Left ventricle myocardium inferior (tissue), 1 donor: ENCODE measurements at places on chromosomes 5 and 9.

DNA sequence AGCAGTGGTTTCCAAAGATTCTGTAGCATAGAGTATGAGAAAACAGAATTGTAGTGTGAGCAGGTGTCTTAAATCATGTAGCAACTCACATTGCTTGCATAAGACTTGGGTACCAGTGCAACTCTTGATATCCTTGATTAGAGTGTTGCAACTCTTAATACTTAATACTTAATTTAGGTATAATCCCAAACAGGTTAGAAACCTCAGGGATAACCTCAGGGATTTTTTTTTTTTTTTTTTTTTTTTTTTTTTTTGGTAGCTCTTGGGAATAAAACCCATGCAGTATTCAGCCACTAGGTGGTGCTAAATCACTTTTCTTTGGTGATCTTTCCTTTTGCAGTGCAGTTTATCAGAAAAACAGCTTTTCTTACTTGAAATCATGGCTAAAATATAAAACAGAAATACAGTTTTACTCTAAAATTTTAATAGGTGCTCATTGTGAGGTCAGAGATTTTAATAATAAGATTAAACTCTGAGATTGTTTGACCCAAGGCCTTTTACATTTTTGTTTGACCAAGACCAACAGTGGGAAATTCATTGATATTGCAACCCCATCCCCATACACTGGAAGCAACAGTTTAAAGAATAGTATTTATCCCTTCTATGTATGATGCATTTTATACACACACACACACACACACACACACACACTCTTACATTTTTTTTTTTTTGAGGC, 55.3 kb downstream of the ERAP1 start:
- DNase-seq: no peak

GRCh38 chr5:115551415-115551814, 6.8 kb upstream of the FEM1C start:
- no peak for DNase-seq

DNA sequence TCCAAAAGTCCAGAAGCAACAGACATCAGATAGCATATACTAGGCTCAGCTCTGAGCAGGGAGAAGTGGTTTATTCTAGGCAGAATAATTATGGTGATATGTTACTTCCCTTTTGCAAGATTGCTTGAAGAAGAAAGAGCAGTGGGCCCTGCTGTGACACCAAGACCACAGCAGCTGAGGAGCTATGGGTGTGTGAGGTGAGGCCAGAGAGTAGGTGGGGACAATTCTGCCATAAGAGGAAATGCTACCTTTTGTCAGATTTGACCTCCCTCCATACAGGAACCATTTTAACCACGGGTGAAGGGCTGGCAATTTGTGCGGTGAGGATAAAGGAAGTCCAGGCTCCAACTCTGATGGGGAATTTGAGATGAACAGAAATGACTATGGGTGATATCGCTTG, 51.3 kb downstream of the TNFSF15 start:
- no peak for DNase-seq

GRCh38 chr5:116382032-116382873, 192.4 kb downstream of the SEMA6A start:
- DNase-seq: no peak

DNA sequence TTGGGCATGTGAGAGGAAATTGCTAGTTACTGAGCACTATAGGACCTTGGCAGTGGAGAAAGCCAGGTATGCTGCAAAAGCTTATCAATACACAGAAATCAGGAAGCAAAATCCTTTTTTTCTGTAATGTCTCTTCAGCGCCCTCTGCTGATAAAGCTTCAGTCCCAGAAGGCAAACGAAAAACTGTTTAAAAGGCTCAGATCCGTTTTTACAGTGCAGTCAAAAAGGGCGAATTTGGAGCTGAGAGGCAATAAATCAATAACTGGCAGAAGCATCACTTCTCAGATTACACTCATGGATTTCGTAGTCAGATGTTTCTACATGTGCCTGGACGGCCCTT, 1.1 kb upstream of the MAN2A1 start:
- DNase-seq: no peak

DNA sequence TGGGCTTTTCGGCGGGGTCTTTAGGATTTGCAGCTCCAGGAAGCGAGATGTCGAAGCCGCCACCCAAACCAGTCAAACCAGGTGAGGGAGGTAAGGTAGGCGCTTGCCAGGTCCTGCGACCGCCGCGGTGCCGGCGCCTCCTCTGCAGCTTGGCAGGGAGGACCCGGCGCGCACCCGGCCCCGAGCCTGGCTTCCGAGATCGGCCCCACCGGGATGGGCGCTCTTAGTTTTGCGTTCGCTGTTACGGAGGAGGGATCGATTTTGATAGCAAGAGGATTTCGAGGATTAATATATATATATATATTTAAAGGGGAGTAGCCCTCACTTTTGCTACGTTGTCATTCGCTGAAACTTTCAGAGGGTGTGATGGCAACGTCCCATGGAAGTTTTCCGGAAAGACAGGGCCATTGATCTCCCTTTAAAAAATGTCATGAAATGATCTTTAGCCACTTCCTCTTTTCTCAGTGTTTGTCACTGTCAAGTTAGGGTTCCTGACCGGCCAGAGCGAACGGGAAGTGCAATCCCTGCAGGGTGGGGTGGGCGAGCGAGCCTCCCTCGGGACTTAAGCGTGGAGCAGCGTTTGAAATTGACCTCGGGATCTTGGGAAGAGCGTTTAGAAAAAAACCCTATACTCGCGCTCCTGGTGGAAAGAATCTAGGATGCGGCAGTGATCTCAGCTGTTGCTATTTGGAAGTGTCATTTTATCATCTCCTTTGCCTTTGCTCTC, 495 bp downstream of the OSTF1 start:
- peak; percentile 74 for DNase-seq

DNA sequence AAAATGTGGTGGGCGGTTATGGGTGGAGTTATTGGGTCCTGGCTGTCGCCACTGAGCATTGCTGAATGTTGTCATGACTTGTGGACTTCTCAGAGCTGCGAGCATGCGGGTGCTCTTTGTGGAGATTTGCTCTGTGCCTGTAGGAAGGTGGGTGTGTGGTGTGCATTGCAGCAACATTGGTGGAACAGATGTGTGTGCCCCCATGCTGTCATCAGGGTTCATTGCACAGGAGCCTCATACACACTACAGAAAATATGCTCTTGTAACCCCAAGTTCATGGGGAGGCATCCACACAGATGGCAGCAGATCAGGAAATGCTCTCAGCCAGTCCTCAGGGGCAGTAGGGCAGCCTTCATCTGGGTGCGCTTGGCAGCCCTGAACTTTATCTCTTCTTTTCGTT, 55.9 kb upstream of the PHF2 start:
- no peak for DNase-seq

- DNase-seq: no peak
These were observed 85.0 kb upstream of the IRX4 start for GRCh38 chr5:1967736-1968135.

GRCh38 chr5:14218480-14218879, 75.3 kb downstream of the TRIO start:
- DNase-seq: no peak

DNA sequence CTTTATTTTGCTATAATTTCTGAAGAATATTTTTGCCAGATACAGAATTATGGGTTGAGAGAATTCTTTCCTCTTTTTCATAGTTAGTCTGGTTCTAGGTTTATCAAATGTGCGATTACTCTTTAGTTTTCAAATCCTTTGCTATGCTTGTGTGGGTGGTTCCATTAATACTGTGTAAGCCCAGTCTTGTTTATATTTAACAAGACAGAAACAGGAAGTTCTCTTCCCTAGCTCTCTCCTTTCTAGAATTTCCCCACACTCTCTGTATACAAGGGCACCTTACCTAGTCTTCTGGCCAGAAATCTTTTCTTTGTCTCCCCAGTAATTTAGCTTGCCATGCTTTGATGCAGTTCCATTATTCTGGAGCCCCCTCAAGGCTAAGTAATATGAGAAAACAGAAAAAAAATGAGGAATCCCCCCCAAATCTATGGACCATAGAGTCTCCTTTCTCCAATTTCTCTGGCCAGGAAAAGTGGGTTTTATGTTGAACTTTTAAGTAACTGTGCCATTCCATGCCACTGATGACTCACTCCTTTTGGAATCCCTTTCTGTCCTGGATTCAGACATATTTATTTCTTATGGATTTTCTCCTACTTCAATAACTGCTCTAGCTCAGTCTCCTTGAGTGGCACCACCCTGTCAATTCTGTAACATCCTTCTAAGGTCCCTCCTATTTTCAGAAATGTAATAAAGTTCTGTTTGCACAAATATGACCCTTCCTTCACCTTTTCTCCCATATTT, 1714.1 kb downstream of the EFNA5 start:
- no peak for DNase-seq

- DNase-seq: no peak
These were observed 551.9 kb downstream of the BNC2 start for GRCh38 chr9:16318516-16319060.

GRCh38 chr5:37757980-37758582, 81.8 kb downstream of the GDNF start:
- DNase-seq: no peak

- DNase-seq: no peak
These were observed 148.1 kb downstream of the ACTBL2 start for GRCh38 chr5:57334475-57334874.

DNA sequence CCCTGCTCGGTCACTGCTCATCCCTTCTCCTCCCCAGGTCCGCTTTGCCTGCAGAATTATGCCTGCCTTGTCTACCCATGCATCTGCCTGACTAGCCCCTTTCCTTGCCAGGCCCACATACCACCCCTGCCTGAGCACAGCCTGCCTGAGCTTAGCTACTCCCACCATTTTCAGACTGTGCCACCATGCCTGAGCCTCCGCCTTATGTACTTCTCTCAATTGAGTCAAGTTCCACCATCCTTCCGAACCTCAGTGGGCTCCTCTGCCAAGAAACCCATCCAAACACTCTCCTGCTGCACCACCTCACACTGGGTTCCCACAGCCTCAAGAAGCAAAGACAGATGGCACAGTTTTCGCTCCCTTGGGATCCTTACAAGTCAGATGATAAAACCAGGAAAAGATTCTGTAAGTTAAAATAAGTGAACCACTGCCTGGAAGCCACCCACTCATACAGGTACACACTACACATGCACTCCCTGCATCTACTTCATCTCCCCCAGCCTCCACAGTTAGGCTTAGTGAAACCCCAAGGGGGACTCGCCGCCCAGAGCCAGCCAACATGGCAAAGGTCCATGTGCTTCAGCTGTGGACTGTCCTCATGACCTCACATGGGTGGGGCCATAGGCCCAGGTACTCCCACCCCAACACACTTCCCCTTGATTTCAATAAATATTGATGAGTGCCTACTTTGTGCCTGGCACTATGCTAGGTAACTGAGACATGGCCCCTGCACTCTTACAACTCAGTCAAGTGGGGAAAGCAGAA, 23.1 kb downstream of the P4HA2 start:
- no peak for DNase-seq

DNA sequence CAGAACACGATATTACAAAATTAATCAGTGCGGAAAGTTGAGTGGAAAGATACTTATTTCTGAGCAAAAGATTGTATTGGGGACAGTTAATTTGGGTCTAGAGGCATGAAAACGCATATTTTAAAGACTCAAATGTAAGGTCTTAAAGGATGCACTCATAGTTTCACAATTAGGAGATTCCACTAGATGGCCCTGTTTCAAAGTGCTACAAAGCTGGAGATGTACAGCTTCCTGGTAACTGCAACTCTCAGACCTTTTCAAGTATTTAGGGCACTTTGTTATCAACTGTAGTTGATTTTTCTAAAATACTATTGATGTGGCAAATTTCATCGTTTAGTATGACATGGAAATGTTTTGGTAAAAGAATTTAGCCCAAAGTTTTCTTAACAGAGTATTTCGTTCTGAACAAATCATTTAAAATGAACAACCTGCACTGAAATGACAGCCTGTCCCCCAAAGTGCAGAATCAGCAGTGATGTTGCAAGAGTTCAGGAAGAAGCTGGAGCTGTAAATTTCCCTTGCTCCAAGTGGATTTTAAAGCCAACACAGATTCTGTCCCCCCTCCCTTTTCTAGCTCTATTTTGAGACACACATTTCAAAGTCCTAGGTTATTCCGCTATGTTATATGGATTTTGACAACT, 16.2 kb upstream of the NDUFB6 start:
- DNase-seq: no peak

- DNase-seq: peak; percentile 76
These were observed at the start of gene RAPGEF1 for GRCh38 chr9:131739959-131740648. RAPGEF1 (minus strand) TSS chr9:131740076; CDS start chr9:131739830, 246 bp downstream.

DNA sequence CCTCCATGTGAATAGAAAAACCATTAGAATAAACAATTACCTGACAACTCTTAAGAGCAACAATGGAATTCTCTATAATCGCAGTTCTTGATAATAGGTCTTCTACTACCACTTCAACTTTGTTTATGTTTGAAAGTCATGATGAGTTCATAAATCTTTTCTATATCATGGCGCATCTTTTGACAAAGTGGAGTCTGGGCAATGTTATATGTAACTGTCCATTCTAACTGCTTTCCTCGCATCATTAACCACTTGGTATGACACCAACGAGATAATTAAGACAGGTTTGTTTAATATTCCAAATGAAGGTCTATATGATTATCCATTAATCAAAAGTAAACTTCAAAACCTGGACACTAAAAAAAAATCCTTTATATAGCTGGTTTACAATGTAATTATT, 272.0 kb downstream of the DENND1A start:
- DNase-seq: no peak

- peak; percentile 56 for DNase-seq
These were observed 219.2 kb downstream of the AGTPBP1 start for GRCh38 chr9:85522459-85523092.

DNA sequence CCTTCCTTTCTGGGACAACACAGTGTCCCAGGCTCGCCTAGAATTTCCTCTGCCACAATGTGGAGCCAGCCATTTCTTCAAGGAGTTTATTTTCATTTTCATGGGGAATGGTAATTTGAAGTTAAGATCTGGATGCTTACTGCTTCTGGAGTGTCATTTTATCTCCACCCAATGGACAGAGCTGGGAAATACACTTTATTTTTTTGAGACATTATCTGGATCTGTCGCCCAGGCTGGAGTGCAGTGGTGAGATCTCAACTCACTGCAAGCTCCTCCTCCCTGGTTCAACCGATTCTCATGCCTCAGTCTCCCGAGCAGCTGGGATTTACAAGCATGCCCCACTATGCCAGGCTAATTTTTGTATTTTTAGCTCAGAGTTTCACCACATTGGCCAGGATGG, 12.7 kb upstream of the THG1L start:
- no peak for DNase-seq

DNA sequence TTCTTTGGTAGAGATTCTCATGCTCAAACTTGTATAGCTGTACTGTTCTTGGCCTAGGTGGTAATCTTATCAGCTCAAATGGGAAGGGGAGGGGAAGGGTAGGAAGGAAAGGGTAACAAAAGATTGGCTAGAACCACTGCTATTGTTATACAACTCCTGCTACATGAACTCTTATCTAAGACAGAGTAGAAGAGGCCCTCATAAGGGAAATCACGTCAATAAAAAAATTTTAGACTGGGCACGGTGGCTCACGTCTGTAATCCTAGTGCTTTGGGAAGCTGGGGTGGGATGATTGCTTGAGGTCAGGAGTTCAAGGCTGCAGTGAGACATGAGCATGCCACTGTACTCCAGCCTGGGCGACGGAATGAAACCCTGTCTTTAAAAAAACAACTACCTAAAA, 15.9 kb downstream of the STOM start:
- DNase-seq: no peak

- DNase-seq: no peak
These were observed 433.5 kb downstream of the CDH18 start for GRCh38 chr5:19554524-19554923.
